ENCODE measurements at places on chromosomes 1 and 21. TPM values are rescaled to one million over a fixed set of nuclear protein-coding genes. Genes with fewer than 3 reads are reported as not detected.

GPR153 gene
- total RNA-seq, result 2.9 TPM

DNA sequence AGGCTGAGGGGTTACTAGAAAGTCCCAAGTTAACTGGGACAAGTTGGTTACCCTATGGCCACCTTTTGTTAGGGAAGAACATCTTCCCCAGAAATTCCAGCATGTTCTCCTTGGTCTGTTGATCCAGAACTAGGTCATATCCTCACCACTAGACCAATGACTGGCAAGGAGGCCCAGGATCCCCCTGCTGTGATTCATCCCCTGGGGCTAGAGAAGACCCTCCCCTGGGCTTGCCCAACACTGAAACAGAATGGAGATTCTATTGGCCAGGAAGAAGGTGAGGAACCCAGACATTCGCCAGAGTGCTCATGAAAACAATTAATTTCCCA is 90.1 kb upstream of the SIM2 start:
- DNase-seq, result peak; percentile 44

NR5A2 gene
- not detected for total RNA-seq

IRF6 gene
- total RNA-seq, result not detected

GRCh38 chr1:41917835-41918449 is 780 bp downstream of the HIVEP3 start:
- DNase-seq, result peak; percentile 41

- no peak for DNase-seq
Measured at GRCh38 chr1:117665556-117666270, 59.9 kb downstream of the TENT5C start.

NFYC gene
- 16.2 TPM for total RNA-seq

DNA sequence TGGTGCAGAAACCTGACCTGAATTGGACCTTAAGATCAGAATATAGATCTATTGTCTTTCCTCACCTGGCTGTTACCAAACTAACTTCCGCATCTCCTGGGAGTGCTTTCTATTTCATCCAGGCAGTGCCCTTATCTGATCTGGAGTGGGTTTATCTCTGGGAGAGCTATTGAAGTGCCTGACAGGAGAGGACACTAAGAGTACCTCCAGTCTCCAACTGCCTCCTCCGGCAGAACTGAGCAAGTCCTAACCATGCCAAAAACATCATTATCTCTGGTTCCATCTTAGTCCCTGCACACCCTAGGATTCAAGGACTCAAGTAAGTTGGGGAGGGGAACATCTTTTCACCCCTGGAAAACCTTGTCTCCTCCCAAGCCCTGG is 12.4 kb upstream of the KCNJ15 start:
- DNase-seq, result no peak

DNA sequence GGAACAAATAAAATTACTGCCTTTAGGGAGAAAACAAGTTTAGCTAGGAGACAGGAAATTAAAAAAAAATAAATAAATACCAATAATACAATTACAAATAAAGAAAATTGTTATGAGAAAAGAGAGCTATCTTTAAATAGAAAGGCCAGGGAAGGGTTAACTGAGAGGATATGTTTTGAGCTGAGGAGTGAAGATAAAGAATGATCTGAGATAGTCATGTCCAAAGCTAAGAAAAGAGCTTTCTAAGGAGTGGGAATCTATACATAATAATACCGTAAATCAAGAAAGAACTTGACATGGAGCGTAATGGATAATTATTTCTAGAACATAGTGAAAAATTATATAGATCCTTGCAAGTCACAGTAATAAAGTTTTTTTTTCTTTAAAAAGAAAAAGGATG is 176.5 kb downstream of the NCAM2 start:
- no peak for DNase-seq

GRCh38 chr1:45205910-45206721 is at the start of gene ZSWIM5:
ZSWIM5 (minus strand) TSS chr1:45206605; CDS start chr1:45206350, 255 bp downstream.
- DNase-seq, result peak; percentile 70

CFHR1 gene
- total RNA-seq, result not detected

All from Caki2 (cell line).